HS-5 (cell line): ENCODE measurements at places on chromosomes 11 and 22.

GRCh38 chr11:114079511-114080065 lies 20.1 kb downstream of the ZBTB16 start:
- DNase-seq = no peak

DNA sequence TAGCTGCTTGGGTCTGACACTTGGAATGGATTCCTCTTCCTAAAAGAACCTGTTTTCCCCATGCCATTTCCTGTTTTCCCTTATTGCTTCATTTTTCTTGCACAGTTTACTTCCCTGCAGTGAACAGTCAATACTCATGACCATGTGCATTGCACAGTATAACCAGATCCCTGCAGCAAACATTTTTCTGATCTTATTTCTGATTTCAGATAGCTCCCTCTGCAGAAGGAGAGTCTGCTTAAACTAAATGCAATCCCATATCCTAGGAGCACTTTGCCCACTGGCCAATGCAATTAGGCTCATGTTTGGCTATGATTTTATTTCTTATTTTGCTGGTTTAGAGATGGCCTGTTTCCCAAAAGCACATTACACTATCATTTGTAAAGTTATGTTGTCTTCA lies 96.7 kb upstream of the CD44 start:
- DNase-seq = no peak

GRCh38 chr22:46854125-46854870 lies 91.8 kb downstream of the TBC1D22A start:
- DNase-seq = no peak

DNA sequence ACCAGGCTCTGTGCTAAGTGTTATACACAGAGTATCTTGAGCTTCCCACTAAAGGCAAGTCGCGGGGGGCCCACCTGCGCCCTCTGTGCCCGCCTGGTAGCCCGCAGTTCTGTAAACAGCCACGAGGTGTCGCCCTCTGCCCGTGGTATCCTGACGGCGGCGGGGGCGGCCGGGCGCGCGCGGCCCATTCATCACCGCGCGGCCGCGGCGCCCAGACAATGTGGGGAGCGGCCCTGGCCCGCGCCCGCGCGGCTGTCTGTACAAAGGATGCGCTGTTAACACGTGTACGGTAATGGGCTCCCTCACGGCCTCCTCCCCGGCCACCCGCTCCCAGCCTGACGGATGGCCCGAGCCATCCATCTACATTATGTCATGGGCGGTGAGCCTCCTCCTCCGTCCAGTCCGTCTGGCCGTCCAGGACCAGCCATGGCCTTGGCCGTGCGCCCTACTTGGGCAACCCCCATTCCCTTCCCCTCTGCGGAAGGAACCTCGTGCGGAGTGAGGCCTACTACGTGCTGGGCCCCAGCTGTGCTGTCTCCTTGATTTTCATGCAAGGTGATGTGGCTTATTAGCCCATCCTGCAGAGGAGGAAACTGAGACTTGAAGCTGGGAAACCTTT lies 99.4 kb downstream of the MIAT start:
- DNase-seq = no peak

GRCh38 chr22:32736746-32737145 lies 64.8 kb upstream of the TIMP3 start:
- DNase-seq = no peak
